Head of caudate nucleus (tissue), 42 donors: ENCODE measurements at places on chromosomes 7 and 10.
A peak's percentile ranks its signal among the peaks of the same experiment; 100 is the strongest.

GRCh38 chr7:44225566-44226395 is 25.0 kb downstream of the YKT6 start:
- DNase-seq: no peak

GRCh38 chr10:7407368-7408290 is 3.2 kb downstream of the SFMBT2 start:
- no peak for DNase-seq

- no peak for DNase-seq
Measured at GRCh38 chr7:150954201-150954985, 23.7 kb downstream of the KCNH2 start.

GRCh38 chr10:89940076-89940475 is 238.7 kb downstream of the KIF20B start:
- DNase-seq: no peak

DNA sequence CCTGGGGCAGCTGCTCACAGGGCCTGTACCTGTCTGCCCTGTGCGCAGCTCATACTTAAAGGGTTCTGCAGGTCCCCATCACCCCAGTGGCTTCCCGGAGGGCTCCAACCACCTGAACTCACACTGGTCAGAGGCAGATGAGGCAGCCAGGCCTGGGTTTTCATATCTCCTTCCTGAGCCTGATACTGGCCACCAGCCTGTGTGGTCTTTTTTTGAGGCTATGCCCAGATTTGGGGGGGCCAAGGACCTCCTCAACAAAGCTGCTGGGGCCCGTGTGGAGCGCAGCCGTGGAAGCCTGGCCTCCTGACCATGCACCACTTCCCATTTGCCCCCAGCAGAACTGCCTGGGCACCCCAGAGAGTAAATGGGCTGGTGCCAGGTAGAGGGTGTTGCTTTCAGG is 25.7 kb downstream of the PNLIPRP2 start:
- DNase-seq: no peak

DNA sequence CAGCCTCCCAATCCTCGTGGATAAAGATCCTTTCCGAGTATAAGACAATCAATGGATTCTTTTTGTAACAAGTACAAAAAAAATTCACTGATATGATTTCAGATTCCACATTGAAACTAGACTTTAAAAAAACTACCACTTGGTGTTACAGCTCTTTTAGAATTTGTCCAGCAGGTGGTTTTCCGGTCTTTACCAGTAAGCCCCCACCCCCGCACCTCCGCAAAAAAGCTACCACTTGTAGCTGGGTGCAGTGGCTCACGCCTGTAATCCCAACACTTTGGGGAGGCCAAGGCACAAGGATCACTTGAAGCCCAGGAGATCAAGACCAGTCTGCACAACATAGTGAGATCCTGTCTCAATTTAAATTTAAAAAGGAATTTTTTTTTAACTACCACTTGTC is 19.8 kb downstream of the IGF2BP3 start:
- DNase-seq: no peak

DNA sequence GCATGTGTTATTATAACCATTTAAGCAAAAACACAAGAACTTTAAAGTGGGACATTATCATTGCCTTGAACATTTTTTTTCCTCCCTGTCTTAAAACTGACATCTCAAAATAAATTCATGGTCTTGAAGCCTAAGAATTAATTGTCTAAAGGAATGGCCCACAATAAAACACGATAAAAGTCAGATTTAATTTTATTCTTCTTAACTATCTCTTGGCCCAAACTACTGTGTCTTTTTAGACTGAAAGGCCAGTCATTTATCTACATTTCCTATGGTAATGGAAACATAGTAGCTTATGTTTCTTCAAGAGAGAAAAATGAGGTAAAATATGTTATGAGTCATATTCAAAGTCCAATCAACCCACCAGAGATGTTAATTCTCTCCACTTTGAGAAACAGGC is 24.4 kb upstream of the ETV1 start:
- DNase-seq: no peak

DNA sequence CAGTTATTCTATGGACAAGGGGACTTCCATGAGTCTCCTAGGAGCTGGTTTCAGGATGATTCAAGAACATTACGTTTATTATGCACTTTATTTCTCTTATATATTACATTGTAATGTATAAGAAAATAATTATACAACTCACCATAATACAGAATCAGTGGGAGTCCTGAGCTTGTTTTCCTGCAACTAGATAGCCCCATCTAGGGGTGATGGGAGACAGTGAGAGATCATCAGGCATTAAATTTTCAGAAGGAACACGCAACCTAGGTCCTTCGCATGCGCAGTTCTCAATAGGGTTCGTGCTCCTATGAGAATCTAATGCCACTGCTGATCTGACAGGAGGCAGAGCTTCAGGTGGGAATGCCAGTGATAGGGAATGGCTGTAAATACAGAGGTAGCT is 137.9 kb downstream of the ANKRD30A start:
- DNase-seq: no peak

- DNase-seq: no peak
Measured at GRCh38 chr7:129376076-129376777, 58.0 kb upstream of the STRIP2 start.

GRCh38 chr10:63464402-63465292 is 1.1 kb downstream of the JMJD1C start:
- DNase-seq: no peak

- DNase-seq: no peak
Measured at GRCh38 chr7:25436413-25436812, 208.1 kb upstream of the NPVF start.

- DNase-seq: no peak
Measured at GRCh38 chr10:15763006-15763405, 43.3 kb upstream of the ITGA8 start.

- DNase-seq: peak; percentile 5
Measured at GRCh38 chr10:1163204-1163660, 107.0 kb downstream of the WDR37 start.

GRCh38 chr10:100670828-100671479 is 74.4 kb upstream of the PAX2 start:
- DNase-seq: no peak

- no peak for DNase-seq
Measured at GRCh38 chr10:114626841-114627240, 31.2 kb downstream of the ABLIM1 start.

GRCh38 chr7:140304191-140304799 is 94.0 kb downstream of the SLC37A3 start:
- peak; percentile 19 for DNase-seq

- DNase-seq: no peak
Measured at GRCh38 chr7:16356301-16356958, 64.9 kb downstream of the CRPPA start.

DNA sequence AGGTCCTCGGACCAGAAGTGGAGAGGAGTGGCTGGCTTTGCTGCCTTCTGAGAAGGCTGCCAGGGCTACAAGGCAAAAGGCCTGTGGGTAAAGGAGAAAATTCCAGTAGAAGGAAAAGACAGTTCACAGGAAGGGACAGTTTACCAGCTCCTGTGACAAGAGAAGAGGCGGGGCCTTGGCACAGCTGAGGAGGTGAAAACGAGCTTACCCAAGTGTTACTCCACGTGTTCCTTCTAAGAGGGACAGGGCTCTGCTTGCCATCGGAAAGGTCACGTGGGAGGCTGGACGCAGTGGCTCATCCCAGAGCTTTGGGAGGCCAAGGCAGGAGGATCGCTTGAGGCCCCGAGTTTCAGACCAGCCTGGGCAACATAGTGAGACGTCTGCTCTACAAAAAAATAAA is 129.4 kb upstream of the ZNF746 start:
- no peak for DNase-seq

GRCh38 chr10:13404791-13405190 is 56.7 kb upstream of the SEPHS1 start:
- DNase-seq: no peak

- DNase-seq: peak; percentile 71
Measured at GRCh38 chr7:37833107-37833817, 15.1 kb upstream of the NME8 start.

DNA sequence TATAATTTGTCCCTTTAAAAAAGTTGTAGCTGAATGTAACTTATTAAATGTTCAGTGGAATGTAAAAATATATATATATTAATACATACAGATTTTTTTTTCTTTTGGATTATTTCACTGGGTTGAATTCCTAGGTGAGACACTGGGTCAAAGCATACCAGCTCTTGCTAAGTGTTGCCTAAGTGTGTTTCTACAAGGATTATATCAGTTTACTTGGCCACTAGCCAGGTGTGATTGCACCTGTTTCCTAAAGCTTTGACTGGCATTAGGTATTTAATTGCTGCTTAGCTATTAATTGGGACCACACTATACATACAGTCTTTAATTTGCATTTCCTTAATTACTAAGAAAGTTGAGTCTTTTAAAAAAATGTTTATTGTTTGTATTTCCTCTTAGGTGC is 5.5 kb upstream of the ELOVL3 start:
- no peak for DNase-seq

GRCh38 chr7:156492170-156492569 is 148.4 kb upstream of the RNF32 start:
- no peak for DNase-seq
